ENCODE measurements at places on chromosomes 5 and 9. TPM values are rescaled to one million over a fixed set of nuclear protein-coding genes. Genes with fewer than 3 reads are reported as not detected.

DNA sequence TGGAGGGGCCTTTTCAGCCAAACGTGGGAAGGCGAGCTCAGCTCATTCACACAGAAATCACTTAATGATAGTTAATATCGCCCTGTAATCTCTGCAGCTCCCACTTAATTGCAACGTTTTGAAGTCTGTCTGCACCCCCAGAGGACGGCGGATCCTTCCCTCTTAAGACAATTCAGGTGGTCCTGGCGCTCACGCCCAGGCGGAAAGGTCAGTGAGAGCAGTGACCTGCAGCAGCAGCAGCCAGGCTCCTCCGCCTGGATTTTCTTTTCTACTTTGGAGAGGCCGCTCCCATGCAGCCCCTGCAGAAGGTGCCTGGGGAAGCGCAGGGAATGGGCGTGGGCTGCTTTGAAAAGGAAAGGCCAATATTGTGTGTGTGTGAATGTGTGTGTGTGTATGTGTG, 400.9 kb upstream of the IRX1 start:
- DNase-seq = no peak

Gene TAS2R1
- polyA plus RNA-seq = not detected

- no peak for DNase-seq
These were observed 256.9 kb downstream of the TRIM32 start for GRCh38 chr9:116943970-116944369.

- DNase-seq = no peak
These were observed 23.5 kb upstream of the LPCAT1 start for GRCh38 chr5:1547236-1547635.

GRCh38 chr5:9015260-9015936, 530.5 kb downstream of the SEMA5A start:
- DNase-seq = no peak

Gene ANKDD1B
- 4.5 TPM for polyA plus RNA-seq
